ENCODE measurements at places on chromosomes 7 and 10.

- H3K4me3 ChIP-seq, result no peak overlapping the region
- H3K27ac ChIP-seq, result no peak overlapping the region
- DNase-seq, result no peak
These were observed 62.1 kb downstream of the TPST1 start for GRCh38 chr7:66267249-66267648.

DNA sequence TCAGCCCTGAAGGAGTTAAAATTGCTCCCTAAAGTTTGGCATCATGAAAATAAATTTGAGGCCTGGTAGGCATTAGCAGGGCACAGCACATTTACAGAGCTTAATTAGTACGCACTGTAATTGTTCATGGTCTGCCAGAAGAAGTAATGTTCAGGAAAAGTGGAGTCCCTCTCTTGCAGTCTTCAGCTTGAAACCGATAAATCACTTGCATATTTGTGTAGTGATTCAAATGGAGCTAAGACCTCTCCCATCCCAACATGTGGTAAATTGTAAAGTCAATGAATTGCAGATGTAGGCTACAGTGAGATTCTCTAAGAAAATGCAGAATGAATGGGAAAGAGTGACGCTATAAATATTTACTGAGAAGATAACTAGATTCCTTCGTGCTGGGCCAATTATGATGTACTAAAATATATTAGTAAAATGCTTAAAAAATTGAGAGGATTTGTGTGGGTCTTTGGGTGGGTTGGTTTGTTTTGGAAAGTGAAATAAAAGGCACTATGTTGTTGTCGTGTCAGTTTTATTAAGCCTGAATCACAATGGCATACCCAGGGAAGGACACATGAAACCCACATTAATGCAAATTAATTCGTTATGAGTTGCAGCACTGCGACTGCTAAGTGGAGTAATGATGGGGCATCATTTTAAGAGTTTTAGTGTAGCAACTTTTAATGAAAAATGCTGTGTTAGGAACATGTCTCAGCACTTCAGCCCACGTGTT, 8.4 kb downstream of the TCF7L2 start:
- H3K4me3 ChIP-seq, result no peak overlapping the region
- DNase-seq, result no peak
- H3K27me3 ChIP-seq, result peaks cover 69% of the 10 kb centered on the region
- H3K4me1 ChIP-seq, result peaks cover 4% of the 10 kb centered on the region
- H3K27ac ChIP-seq, result no peak overlapping the region
- no peaks in the 10 kb centered on the region for H3K36me3 ChIP-seq

DNA sequence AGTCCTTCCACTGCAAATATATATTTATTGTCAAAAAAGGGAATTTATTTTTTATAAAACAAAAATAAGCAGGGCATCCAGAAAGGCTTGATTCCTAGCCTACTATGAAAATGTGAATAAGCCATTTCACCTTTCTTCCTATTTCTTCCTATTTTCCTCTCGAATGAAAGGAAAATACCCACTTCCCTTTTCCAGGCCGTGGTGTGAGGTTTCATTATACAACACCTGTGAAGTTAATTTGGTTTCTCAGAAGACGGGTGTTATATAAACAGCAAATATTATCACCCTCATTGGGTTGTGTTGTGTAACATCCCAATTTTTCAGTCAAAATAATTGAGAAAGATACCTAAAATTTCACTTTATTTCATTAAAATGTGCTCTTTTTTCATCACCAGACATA, 214.3 kb downstream of the DGKB start:
- H3K4me3 ChIP-seq, result no peak overlapping the region
- H3K4me1 ChIP-seq, result no peaks in the 10 kb centered on the region
- DNase-seq, result no peak
- no peaks in the 10 kb centered on the region for H3K36me3 ChIP-seq
- no peak overlapping the region for H3K27ac ChIP-seq

DNA sequence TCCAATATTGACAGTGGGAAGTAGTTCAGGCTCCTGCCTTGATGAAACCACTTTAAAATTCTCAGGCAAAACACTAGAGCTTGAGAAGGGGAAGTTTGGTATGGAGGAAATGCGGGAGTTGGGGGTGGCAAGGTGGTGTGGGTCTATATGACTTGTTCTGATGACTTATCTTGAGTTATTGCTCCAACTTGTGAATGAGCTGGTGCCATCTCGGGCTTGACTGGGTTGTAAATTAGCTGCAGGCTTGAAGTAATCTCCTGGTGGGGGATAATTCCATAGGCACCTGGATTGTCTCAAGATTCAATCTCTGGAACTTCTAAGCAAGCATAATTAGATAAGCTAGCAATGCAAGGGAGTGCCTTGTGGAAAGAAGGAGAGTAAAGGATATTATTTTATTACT, 29.0 kb downstream of the MRPL32 start:
- H3K27me3 ChIP-seq, result peaks cover 7% of the 10 kb centered on the region
- H3K27ac ChIP-seq, result no peak overlapping the region
- no peak overlapping the region for H3K4me3 ChIP-seq
- no peaks in the 10 kb centered on the region for H3K4me1 ChIP-seq
- no peak for DNase-seq
- H3K36me3 ChIP-seq, result no peaks in the 10 kb centered on the region

DNA sequence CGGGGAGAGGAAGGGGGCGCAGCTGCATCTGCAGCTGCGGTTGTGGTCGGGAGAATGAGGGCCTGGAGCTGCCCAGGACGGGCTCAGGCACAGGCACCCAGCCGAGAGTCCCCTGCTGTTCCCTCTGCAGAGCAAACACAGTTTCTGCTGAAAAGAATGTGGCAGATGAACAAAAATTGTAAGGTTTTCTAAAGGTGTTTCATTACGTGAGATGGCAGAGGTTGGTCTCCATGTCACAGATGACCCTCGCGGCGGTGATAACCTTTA, 456.2 kb downstream of the DNAJB6 start:
- H3K36me3 ChIP-seq, result no peaks in the 10 kb centered on the region
- no peaks in the 10 kb centered on the region for H3K27me3 ChIP-seq
- H3K4me1 ChIP-seq, result no peaks in the 10 kb centered on the region
- no peak overlapping the region for H3K4me3 ChIP-seq

- peaks cover 45% of the 10 kb centered on the region for H3K36me3 ChIP-seq
- no peak overlapping the region for H3K27ac ChIP-seq
- no peak overlapping the region for H3K4me3 ChIP-seq
- no peaks in the 10 kb centered on the region for H3K27me3 ChIP-seq
- no peak for DNase-seq
These were observed 55.4 kb downstream of the SLC37A3 start for GRCh38 chr7:140342727-140343514.

DNA sequence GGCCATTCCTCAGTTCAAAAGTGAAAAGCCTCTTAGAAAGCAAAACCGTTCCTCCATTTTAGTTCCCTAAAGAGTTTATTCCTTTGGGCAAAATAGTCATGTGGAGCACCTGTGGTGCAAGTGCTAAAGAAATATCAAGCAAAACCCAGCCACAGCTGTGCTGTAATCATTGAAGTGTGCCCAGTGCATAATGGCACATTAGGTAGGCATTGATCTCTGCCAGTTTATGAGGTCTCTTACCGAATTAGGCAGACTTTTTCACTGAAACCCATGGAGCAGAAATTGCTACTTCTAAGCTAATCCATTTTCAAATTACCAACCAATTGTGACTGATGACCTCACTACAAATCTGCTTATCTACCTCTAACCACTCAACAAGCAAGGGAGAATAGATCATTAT, 97.2 kb upstream of the SEMA3A start:
- no peak overlapping the region for H3K4me3 ChIP-seq
- H3K4me1 ChIP-seq, result no peaks in the 10 kb centered on the region
- no peaks in the 10 kb centered on the region for H3K36me3 ChIP-seq
- DNase-seq, result no peak
- H3K27ac ChIP-seq, result no peak overlapping the region

GRCh38 chr10:107618504-107618994, 454.0 kb upstream of the SORCS1 start:
- H3K4me1 ChIP-seq, result no peaks in the 10 kb centered on the region
- no peak for DNase-seq
- H3K27me3 ChIP-seq, result no peaks in the 10 kb centered on the region

- H3K27ac ChIP-seq, result no peak overlapping the region
- no peak for DNase-seq
- H3K27me3 ChIP-seq, result no peaks in the 10 kb centered on the region
- peaks cover 62% of the 10 kb centered on the region for H3K36me3 ChIP-seq
These were observed 75.8 kb upstream of the MRLN start for GRCh38 chr10:59829024-59829423.

GRCh38 chr10:80532571-80532970, 5.1 kb upstream of the SH2D4B start:
- H3K4me1 ChIP-seq, result peaks cover 11% of the 10 kb centered on the region
- peaks cover 1% of the 10 kb centered on the region for H3K36me3 ChIP-seq
- no peak overlapping the region for H3K27ac ChIP-seq
- H3K4me3 ChIP-seq, result no peak overlapping the region
- H3K27me3 ChIP-seq, result peaks cover 2% of the 10 kb centered on the region

DNA sequence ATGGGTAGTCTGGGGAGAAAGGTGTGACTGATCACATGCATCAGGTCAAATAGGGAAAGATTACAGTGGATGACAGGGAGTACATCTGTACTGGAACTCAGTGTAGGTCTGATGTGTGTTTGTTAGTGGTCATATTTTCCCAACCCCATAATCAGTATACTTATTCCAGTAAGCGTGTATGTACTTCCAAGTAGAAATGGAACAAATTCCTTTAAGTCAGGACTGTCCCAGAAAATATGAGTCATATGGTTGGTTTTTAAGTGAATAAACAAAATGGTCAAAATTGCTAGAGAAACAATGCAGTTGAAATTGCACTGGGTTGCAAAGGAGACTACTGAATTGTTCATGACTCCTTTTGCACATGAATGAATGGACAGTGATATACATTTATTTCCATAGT, 118.8 kb upstream of the MYO3A start:
- H3K4me1 ChIP-seq, result peaks cover 2% of the 10 kb centered on the region
- peaks cover 7% of the 10 kb centered on the region for H3K27me3 ChIP-seq
- no peak overlapping the region for H3K4me3 ChIP-seq
- no peak overlapping the region for H3K27ac ChIP-seq

DNA sequence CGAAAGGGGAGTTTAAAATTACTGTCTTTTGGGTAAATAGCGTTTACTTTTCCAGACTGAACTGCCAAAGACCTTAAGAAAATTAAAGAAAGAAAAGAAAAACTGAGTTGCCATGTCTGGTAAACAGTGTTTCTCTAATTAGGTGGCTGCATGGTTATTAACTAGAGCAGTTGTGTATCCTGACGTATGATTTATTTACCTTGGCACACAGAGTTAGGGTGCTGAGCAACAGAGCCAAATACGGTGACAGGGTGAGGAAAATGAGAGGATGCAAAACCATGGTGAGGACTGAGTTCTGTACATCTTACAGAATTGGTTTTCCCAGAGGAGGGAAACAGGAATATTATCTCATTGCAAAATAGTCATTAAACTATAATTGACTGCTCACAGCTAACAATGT, 546.4 kb upstream of the FZD8 start:
- DNase-seq, result no peak
- no peaks in the 10 kb centered on the region for H3K27me3 ChIP-seq
- H3K27ac ChIP-seq, result no peak overlapping the region
- no peaks in the 10 kb centered on the region for H3K4me1 ChIP-seq
- H3K4me3 ChIP-seq, result no peak overlapping the region
- H3K36me3 ChIP-seq, result no peaks in the 10 kb centered on the region

- no peak overlapping the region for H3K27ac ChIP-seq
- H3K36me3 ChIP-seq, result peaks cover 4% of the 10 kb centered on the region
- no peak overlapping the region for H3K4me3 ChIP-seq
- no peak for DNase-seq
These were observed 13.6 kb upstream of the JAKMIP3 start for GRCh38 chr10:132052124-132052523.

- H3K4me1 ChIP-seq, result peaks cover 21% of the 10 kb centered on the region
- H3K27me3 ChIP-seq, result no peaks in the 10 kb centered on the region
- no peak for DNase-seq
- no peak overlapping the region for H3K27ac ChIP-seq
These were observed 179.1 kb upstream of the FZD1 start for GRCh38 chr7:91085175-91085574.

DNA sequence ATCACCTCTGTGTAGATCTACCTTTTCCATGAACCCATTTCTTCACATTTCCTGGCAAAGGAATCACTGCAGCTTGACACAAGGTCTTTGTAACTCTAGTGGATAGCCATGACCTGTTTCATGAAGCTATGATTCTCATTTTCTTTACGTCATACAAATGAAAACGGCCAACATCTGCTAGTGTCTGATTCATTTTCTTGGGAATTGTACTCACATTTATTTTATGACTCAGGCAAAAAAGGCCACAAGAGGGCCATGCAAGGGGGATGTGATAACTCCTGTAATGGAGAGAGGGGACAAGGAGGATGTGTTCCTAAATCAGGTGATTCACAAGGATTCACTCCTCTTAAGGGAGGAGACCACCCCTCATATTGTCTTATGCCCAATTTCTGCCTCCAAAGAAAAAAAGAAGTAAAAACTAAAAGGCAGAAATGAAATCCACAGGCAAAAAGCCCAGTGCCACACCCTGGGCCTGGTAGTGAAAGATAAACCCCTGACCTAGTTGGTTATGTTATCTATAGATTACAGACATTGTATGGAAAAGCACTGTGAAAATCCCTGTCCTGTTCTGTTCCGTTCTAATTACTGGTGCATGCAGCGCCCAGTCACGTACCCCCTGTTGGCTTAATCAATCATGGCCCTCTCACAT, 249.9 kb downstream of the IPMK start:
- no peak for DNase-seq
- H3K36me3 ChIP-seq, result no peaks in the 10 kb centered on the region
- no peak overlapping the region for H3K4me3 ChIP-seq

DNA sequence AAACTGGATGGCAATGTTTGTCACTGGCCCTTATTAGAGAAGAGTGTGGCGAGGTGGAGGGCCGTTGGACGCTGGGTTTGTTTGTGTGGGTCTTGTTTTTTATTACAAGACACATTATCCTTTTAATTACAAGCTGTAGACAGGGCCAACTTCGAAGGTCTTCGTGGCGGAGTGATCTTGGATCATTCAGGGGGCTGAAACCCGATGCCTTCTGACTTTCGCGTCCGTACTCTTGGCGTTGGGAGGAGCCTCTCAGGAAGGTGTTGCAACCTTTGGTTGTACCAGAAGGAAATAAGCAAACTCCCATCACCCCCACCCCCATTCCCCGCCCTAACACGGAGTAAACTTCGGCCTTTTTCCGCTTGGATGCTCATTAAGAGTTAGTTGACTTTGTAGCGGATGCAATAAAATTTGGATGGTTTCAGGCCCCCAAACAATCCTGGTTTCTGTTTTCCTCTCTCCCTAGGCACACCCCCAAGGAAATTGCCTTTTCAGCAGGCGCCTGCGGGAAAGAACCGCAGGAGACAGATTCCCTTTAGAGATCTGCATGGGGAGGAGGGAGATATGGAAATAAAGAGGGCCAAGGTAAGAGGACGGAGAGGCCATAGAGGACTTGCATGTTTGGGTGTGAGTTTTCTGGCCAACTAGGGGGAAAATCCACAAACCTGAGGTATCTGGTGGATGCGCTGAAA, 294.5 kb upstream of the NFE2L3 start:
- H3K27ac ChIP-seq, result no peak overlapping the region
- no peak overlapping the region for H3K4me3 ChIP-seq
- no peak for DNase-seq
- peaks cover 57% of the 10 kb centered on the region for H3K27me3 ChIP-seq

DNA sequence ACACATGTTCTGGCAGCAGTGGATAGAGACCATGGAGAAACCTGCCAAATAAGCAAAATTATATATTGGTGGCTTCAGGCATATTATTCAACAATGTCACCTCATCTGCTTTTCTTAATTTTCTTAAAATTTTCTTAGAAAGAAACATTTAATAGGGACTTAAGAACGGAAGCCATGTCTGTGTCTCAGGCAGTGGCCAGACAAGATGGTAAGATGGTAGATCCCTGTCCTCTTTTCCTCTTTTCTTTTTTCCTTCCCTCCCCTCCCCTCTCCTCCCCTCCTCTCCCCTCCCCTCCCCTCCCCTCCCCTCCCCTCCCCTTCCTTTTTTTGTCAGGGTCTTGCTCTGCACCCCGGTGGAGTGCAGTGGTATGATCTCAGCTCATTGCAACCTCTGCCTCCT, 24.2 kb upstream of the ICA1 start:
- no peak overlapping the region for H3K4me3 ChIP-seq
- H3K36me3 ChIP-seq, result no peaks in the 10 kb centered on the region
- peaks cover 16% of the 10 kb centered on the region for H3K27me3 ChIP-seq
- no peak overlapping the region for H3K27ac ChIP-seq
